Foreskin fibroblast (primary cell): ENCODE measurements at places on chromosomes 4 and X.

GRCh38 chr4:23958749-23959148 is 68.9 kb upstream of the PPARGC1A start:
- DNase-seq = no peak

GRCh38 chrX:370963-371745 is 15.6 kb downstream of the PPP2R3B start:
- DNase-seq = no peak

DNA sequence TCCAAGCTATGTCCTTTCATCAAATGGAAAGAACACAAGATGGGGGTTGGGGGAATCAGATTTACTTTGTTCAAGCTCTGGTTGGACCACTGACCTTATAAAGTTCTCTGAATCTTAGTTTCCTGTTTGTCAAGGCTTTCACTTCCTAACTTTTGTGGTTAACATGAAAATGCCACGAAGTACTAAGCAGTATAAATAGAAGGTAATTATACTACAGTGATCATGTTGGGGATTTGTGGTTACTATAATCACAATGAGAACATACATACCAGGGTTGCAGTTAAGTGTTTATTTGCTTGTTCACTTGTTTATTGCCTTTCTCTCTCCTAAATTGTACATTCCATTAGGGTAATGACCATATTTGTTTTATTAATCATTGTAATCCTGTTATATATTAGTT is 53.2 kb downstream of the SPRY1 start:
- peak; percentile 32 for DNase-seq

- DNase-seq = no peak
Measured at GRCh38 chr4:17761062-17761461, 20.4 kb downstream of the FAM184B start.

DNA sequence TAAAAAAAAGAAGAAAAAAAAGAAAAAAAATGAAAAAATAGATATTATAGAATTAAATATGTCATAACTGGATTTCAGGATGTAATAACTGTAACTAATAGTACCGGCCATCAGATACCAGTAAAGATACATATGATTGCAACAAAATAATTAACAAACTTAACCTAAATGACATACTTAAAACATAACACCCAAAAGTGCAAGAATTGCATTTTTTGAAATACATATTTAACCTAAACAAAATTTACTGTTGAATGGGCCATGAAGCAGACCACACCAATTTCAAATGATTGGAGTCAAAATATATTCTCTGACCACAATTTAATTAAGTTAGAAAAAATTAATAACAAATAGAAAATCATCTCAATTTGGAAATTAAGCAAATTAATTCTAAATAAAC is 33.1 kb downstream of the GABRA3 start:
- no peak for DNase-seq

DNA sequence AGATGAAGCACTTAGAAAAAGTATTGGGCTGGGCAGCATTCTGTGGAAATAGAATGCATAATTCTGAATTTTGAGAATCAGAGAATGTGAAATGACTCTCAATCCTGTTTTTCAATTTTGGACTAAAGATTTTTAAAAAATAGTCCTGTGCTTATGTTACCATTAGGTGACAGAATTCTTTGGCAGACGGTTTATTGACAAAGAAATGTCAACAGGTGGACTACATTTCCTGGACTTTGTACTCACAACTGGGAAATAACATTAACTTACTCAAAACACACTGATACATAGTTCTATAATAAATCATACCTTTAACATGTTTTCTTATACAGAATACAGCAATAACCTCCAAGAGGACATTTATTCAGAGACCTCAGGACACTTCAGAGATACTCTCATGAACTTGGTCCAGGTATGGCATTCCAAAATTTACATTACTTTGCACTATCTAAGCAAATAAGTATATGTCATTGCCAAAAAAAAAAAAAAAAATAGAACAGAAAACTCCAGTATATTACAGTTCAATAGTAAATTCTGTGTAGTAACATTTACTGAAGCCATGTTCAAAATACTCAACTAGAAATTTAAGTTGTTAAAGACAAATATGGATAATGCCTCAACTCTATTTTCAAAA is 72.7 kb downstream of the ANXA10 start:
- DNase-seq = no peak

DNA sequence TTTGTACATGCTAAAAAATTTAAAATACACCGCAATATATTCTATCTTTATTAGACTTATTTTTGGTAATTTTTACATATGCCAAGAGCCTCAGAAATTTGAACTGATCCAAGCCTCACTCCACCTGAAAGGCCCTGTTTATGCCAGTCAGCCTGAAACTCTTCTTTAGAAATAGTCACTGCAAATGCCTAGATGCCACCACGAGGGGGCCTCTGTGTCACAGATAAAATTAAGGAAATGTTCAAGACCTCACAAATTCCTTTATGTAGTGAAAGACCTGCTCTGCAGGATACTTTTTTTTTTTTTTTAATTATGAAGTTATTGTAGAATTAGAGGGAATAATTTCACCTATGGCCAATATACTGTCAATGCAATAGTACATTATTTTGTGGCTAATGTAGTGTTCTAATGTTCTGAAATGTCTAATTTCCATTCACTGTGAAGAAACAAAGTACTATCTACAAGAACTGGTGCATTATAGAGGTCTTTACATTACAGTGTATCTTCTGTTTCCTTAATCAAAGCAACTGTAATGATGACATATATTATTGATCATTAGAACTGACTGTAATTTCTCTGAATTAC is 69.8 kb downstream of the DTHD1 start:
- no peak for DNase-seq

GRCh38 chr4:183398298-183399125 is 45.9 kb upstream of the CDKN2AIP start:
- peak; percentile 94 for DNase-seq

DNA sequence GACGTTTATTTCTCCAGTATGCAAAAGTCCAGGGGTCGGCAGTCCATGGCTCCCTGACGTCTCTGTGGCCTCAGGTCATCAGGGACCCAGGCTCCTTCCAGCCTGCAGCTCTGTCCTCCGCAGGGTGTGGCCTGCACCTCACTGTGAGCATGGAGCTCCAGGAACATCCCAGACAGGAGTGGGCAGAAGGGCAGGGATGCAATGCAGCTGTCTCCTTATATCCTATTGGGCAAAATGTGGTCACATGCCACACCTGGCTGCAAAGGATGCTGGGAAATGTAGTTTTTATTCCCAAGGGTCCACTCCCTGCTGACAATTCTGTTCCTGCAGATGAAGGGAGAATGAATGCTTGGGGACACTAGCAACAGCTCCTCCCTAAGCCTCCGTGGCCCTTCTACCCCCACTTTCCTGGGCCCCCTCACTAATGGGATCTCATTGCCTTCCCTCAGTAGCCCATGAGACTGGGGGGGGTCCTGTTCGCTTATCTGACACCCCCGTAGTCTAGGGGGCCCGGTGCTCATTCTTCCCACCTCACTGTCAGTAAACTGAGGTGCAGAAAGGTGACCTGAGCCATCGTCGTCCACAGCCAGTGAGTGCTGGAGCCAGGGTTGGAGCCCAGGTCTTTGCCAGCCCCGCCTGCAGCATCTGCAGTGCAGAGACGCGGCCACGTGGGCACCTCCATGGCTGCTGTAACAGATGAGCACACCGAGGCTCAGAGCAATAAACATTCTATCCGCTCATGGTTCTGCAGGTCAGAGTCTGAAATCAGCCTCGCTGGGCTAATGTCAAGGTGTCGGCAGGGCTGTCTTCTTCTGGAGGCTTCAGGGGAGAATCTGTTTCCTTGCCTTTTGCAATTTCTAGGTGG is 5.9 kb upstream of the GRPEL1 start:
- peak; percentile 20 for DNase-seq

GRCh38 chr4:46856333-46856732 is 52.7 kb downstream of the COX7B2 start:
- DNase-seq = no peak

DNA sequence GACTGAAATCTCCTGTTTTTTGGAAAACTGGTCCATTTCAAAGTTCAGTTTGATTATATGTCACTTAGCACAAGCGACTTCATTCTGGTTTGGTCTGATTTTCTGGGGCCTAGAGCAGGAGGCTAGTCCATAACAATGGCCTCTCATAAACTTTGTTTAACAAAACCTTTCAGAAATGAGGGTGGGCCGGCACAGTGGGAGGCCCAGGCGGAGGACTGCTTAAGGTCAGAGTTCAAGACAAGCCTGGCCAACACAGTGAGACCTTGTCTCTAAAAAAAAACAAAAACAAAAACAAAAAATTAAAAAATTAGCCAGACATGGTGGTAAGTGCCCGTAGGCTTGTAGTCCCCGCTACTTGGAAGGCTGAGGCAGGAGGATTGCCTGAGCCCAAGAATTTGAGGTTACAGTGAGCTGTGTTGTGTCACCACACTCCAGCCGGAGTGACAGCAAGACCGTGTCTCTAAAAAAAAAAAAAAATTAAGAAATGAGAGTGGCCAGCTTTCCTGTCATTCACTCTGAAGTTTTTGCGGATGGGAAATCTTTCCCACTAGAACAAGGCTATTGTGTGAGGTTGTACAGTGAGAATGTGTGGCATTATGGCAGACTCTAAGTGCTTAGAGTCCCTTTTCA is 1.2 kb upstream of the PLAC8 start:
- no peak for DNase-seq

DNA sequence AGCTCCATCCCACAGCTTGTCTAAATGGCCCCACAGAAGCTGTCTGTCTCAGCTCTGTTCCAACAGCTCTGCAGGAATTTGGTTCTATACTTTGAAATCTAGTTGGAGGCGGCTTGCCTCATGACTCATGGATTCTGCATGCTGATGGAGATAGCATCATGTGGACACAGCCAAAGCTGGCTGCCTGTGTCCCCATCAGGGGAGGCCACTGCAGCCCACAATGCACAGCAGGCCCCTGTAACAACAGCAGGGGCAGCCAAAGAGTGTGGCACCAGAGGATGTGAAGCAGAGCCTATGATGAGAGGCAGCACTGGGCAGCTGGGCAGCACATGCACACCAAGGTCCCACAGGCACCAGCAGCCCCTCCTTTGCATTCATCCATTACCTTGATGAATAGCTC is 67.2 kb downstream of the DCAF12L1 start:
- no peak for DNase-seq

DNA sequence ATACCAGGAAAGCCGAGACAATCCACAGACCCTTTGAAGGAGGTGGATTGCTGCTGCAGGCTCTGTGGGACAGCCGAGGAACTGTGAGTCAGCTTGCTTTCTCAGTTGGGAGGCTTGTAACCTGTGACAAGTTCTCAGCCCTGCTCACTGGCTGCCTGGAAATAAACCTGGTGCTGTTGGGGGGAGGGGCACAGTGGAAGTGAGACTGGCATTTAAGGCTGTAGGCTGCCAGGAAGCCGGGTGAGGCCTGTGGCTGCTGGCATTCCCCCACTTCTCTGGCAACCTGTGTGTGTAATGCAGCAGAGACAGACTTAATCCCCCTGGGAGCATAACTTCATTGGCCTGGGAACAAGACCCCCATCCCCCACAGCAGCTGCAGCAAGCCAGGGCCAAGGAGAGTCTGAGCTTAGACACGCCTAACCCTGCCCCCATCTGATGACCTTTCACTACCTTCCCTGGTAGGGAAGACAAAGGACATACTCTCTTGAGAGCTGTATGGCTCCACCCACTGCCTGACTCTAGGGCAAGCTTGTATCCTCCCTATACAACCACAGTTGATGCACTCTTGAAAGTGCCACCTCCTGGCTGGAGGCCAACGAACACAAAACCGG is 64.1 kb downstream of the ALPK1 start:
- peak; percentile 24 for DNase-seq

DNA sequence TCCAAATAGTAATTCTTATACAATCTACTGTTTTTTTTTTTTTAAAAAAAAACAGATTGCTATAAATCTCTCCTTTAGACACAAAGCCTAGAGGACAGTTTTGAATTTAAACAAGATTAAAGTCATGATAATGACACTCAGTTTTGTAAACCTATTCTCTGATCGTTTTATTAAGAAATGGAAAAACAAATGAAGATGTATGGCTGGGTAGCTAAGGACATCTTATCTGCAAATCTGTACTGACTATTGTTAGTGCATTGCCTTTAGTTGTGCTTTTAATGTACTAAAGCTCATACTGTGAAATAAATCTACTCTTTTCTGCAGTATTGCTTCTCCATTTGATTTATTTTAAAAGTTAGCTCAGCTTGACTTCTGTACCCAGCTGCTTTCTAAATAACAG is 155.0 kb downstream of the UNC5C start:
- no peak for DNase-seq

DNA sequence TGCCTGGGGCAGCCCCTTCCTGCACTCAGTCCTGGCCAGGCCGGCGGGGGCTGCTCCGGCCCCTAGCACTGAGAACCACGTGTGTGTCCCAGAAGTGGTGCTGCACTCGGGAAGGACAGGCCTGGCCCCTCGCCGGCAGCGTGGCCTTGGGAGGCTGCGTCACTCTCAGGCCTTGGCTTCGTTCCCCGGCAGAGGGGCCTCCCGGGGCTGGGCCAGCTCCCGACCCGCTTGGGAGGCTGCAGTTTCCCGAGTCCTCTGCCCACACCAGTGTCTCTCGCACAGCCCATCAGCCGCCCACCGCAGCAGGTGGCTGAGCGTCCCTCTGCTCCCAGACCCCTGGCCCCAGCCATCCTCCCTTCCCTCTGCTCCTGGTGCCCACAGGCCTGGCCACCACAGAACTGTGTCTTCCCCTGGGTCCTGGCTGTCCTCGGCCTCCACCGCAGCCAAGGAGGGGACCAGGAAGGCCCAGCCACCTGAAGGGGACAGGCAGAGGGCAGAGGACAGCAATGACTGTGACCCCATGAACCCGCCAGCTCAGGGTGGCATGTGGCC is 10.9 kb upstream of the CPLX1 start:
- no peak for DNase-seq

- DNase-seq = peak; percentile 10
Measured at GRCh38 chrX:41602816-41603345, 85.9 kb upstream of the GPR34 start.

DNA sequence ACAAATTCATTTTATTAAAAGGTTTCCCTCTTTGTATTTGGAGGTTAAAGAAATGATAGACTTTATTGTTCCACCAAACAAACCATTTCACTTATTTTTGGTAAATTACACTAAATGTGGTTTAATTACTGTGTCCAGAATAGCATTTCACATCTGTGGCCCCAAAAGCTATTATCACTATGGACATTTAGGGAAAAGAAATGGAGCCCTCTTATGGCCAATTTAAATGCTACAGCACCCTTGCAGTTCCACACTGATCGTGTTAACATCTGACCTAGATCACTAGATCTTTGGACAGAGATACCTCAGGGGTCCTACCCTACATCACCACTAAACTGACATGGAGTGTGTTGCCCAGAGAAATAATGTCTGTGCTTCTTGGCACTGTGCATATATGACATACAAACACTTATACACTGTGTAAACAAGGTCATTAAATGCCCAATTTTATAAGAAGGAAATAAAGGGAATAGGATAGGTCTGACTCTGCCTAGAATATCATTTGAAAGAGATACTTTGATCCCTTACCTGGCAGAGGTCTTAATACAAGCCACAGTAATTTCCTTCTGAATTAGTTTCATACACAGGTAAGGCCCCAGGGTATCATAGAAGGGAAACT is 163.9 kb downstream of the KDR start:
- DNase-seq = peak; percentile 74

DNA sequence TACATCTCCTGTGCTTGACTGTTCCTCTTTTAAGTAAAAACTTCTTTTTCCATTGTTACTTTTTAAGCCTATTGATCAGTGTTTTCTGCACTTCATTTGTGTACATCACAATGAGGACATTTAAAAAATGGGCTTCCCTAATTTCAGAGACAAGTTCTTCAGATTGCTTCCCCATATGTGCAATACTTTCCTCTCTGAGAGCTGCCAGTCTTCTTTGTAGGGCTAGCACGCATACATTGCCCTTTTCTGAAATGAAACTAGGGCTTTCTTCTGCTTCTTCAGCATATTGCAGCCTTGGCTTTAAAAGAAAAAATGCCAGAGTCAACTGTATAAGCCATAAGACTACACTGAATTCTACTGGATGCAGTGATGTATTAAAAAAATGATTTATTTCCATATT is 37.8 kb downstream of the FAT4 start:
- DNase-seq = no peak
